ENCODE measurements at places on chromosomes 5 and 9.

- DNase-seq, result no peak
Measured at GRCh38 chr5:89213573-89213972, 330.6 kb upstream of the MEF2C start.

DNA sequence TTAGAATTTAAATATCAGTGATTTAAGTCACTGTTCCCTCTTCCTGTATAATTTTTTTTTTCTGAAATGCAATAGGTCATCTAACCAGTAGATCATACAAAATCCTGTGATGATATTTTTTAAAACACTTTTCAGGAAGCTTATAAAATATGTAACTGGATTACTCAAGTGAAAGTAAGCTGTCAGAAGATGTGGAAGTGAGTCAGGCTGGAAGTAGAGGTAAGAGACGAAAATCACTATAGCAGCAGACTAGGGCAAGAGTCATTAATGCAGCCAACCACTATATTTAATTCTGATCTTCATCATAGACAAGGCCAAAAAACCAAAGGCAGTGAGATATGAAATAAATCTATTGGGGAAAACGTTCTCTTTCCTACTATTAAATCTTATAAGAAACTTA is 65.7 kb upstream of the C6 start:
- DNase-seq, result no peak

DNA sequence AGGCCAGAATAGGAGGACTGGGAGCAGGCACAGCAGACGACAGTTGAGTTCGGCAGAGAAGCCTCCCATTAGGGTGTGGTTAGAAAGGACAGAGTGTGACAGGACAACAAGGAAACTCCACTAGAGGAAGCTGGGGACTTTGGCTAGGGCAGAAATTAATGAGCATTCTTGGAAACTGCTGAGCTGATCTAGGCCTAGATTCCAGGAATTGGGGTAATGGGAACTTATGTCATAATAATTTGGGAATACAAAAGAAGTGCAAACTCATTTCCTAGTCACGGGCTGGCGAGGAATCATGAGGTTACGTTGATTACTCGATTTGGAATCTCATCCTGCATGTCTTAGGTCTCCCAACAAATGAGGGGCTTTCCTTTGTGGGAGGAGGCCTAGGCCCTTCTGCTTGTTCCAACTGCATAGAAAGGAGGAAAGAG is 144.6 kb upstream of the RPS23 start:
- DNase-seq, result no peak

DNA sequence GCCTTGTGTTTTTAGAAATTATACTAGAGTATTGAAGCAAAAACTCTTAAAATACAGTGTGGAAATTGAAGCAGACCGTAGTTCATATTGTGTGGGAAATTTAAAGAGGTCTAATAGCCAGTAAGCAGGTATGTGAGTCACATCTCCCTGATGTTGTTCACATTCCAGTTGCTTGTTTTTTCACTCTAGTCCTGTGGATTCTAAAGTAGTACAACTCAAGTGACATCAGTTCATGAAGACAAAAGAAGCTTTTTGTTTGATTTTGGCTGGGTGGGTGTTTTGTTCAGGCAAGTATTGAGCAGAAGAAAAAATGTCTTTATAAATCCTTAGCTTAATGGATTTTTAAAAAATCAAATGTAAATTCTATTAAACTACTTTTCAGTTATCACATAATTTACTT is 216.2 kb downstream of the MAN2A1 start:
- no peak for DNase-seq

DNA sequence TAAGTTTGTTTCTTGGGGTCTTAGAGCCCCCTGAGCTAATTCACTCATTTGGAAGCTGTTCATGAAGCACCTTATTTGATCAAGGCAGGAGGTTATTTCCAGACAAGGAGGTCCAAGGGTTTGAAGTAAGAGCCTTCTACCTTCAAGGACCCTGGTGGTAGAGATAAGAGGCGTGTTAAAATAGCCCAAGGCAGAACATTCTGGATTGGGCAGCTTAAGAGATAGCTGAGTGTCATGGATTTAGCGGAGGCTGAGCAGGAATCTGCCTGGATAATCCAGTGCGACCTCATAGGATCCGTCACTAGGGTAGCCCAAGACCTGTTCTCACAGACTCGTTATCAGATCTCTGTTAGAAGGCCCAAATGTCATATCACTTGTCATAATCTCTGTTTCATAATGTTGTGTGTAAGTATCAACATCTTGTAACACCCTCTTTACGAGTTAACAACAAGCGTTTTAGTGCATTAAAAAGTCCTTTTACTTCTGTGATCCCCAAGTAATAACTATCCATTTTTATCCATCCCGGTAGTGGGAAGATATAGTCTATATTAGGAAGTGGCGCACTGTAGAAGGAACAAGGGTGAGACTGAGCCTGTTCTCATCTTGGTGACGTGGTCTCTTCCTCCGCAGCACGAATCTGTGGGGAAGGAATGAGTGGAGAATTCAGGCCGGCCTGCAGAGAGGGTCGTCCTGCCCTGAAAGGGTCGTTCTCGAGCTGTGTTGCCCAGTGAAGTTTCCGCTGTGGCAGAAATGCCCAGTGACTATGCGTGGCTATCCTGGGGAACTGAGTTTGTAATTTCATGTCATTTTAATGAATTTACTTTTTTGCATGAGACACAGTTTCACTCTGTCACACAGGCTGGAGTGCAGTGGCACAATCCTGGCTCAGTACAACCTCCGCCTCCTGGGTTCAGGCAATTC is 28.8 kb downstream of the SLC25A25 start:
- DNase-seq, result no peak

GRCh38 chr9:111955048-111955447 is 58.4 kb downstream of the UGCG start:
- no peak for DNase-seq

DNA sequence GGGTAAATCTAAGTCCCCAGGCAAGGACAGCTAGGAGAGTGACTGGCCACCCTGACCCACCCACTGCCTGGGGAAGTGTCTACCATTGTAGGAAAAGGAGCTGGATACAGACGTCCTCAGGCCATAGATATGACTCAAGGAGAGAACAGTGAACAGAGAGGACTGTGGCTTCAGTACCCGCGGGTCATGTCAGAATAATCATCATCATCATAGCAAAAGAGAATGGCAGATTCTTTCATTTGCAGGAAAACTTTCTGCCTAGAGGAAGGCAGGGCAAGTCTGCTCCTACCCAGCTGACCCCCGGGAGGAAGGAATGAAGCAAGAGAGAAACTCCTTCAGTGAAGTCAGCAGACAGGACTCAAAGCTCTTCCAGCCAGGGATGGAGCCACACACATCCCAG is 52.2 kb upstream of the UBTD2 start:
- no peak for DNase-seq

- DNase-seq, result no peak
Measured at GRCh38 chr5:39447968-39448367, 23.2 kb upstream of the DAB2 start.

- DNase-seq, result no peak
Measured at GRCh38 chr5:56833325-56833724, 18.0 kb downstream of the MAP3K1 start.

DNA sequence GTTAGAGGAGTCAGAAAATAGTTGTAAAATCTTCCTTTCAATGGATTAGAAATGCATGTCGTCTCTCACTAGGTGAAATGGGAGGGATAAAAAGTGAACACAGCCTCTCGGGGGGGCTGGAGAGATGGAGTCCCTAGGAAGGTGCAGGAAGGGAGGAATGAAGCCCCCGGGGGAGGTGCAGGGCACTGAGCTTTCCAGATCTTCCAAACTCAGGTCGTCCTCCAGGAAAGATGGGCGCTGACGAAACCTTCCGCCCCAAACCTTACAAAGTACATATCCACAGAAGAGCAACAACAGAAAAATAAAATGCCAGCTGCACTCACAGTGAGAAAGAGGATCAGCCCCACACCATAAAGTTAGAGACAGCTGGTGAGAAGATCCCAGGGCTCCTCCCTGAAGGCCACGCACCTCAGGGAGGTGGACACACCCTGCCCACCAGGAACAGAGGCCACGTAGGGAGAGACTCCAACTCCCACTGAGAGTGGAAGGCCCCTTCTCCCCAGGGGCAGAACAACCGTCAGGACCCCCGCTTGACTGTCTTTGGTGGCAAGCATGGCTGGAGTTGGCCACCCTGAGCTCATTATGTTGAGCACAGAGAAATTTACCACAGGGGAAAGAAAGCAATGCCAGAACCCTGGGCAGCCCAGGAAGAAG is 174.3 kb downstream of the AUH start:
- DNase-seq, result no peak

- no peak for DNase-seq
Measured at GRCh38 chr9:129497813-129498450, 123.0 kb downstream of the C9orf50 start.

- no peak for DNase-seq
Measured at GRCh38 chr9:69429281-69429680, 104.3 kb downstream of the ENTREP1 start.

DNA sequence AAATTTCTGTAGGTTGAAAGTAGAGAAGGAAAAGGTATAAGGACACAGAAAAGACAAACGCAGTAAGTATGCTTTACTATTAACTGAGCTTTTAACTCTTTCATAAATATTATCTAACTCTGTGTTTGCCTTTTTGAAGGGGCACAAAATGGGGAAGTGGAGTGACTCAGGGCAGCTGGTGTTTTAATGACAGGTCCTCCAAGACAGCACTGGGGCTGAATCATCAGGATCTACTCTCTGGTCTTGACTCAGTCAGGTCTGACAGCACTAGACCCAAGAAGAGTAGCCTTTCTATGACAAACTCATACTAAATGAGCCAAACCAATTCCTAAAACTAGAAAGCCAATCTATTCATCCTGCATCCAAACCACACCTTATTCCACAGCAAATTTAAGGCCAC is 102.2 kb downstream of the APTX start:
- DNase-seq, result no peak

- DNase-seq, result no peak
Measured at GRCh38 chr5:35850967-35851680, 5.6 kb upstream of the IL7R start.

GRCh38 chr5:68433923-68434879 is 218.6 kb downstream of the PIK3R1 start:
- peak; percentile 77 for DNase-seq

DNA sequence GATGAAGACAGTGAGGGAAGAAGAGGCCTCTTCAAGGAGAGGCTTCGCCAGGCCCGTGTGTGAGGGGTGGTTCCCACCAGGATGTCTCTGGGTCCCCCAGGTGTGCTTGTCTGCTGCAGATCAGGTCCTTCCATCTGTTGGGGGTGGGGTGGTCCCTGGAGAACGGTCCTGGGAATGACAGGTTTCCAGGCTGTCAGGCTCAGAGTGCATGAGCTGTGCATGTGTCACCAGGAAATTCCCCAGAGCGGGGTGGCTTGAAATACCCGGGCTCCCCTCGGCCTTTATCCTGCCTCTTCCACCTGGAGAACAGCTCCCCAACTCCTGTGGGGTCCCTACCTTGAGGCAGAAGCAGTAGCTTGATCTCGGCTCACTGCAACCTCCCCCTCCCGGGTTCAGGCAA is 118.8 kb downstream of the GAPVD1 start:
- no peak for DNase-seq

GRCh38 chr9:84216151-84216550 is 124.4 kb downstream of the SLC28A3 start:
- DNase-seq, result no peak

- no peak for DNase-seq
Measured at GRCh38 chr9:86354818-86355309, 654 bp upstream of the TUT7 start.

GRCh38 chr9:91515074-91515687 is 91.5 kb upstream of the NFIL3 start:
- peak; percentile 26 for DNase-seq

- DNase-seq, result no peak
Measured at GRCh38 chr9:71144495-71144894, 23.1 kb upstream of the TRPM3 start.

DNA sequence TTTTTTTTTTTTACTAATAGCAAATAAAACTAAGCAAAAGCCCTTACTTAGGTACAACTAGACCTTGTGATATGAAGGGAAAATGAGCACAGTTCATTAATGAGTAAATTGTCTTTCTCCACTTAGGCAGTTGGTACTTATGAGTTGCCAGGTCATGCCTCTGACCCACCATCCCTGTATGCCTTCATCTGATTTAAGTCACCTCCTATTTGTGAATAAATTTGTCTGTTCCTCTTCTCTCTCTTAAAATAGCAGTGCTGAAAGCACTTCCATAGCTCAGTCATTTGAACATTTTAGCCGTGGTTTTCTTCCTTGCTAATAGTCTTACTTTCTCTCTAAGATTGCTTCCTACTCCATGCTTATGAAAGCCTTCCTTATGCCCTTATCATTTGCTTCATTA is 61.4 kb downstream of the SLC44A1 start:
- DNase-seq, result no peak

DNA sequence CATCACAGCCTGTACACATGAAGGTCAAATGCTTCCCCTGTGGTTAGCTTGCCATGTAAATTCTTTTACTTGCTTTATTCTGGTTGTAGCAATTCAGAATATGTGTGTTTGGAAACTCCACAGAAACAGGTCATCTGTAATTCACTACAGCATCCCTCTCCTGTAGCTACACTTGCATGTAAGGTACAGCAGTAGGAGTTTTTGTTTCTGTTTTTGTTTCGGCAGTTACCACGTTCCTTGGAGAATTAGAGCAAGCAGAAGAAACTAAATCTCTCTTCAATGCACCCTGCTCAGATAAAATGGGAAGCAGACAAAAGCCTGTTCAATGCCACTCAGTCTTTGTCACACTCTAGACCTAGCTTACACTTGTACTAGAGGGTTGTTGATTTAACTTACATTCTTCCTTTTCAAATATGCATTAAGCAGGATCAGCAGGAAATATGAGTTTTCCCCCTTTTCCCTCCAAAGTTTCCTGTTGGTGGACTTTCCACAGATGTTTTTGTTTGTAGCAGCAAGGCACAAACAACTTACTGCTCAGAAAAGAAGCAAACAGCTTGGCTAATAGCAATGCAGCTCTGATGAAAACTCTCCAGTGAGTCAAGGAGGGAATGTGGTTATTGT is 80.9 kb downstream of the YIPF5 start:
- DNase-seq, result no peak

DNA sequence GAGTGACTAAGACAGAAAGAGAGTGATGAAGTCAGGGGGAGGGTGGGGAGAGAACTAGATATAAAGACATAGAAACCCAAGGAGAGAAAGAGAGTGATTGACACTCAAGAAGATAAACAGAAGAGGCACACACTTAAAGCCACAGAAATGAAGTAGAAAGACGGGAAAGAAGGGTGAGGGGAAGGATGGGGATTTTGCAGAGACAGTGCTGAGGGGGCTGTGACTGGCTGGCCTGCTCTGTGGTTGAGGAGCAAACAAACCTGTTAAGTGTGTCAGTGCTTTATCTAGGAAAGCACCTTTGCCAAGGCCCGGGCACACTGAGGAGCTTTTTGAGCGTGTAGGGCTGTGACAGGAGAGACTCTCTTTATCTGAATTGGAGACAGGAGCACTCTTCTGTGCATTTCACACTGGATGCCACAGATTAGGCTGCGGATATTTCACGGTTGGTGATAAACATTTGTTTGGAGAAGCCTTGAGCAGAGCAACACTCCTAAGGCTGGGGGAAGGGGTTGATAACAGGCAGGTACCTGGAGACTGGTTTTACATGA is 109.1 kb downstream of the DOCK2 start:
- DNase-seq, result no peak
